Activated B cell treated with CpG ODN at 0.5 μM for 24 hours (primary cell): ENCODE measurements at places on chromosomes 3 and 15. TPM values are rescaled to one million over a fixed set of nuclear protein-coding genes. Genes with fewer than 3 reads are reported as not detected.

GRCh38 chr3:32699429-32699828, 14.4 kb downstream of the CNOT10 start:
- DNase-seq: no peak
- H3K36me3 ChIP-seq: peaks cover 14% of the 10 kb centered on the region
- H3K27ac ChIP-seq: no peak overlapping the region
- H3K27me3 ChIP-seq: no peaks in the 10 kb centered on the region
- H3K4me1 ChIP-seq: peaks cover 31% of the 10 kb centered on the region

DNA sequence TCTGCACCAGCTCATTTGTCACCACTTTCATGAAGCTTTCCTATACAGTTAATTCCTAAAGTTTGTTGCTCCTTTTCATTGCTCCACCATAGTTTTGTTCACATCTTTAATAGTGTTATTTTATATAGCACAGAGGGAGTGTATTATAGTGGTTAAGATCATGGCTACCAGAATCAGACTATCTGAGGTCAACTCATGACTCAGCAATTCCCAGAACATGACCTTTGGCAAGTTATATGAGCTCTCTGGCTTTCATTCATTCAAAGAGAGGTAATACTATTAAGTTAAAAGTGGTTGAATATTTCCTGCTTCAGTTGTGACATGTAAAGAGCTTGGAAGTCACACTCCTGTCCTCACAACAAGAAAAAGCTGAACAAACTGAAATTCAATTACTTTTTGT, 1073.5 kb downstream of the NAALADL2 start:
- H3K36me3 ChIP-seq: no peaks in the 10 kb centered on the region
- no peak for DNase-seq
- H3K27ac ChIP-seq: no peak overlapping the region
- H3K4me1 ChIP-seq: no peaks in the 10 kb centered on the region

GRCh38 chr3:17573396-17573795, 169.0 kb downstream of the TBC1D5 start:
- no peaks in the 10 kb centered on the region for H3K27me3 ChIP-seq
- H3K36me3 ChIP-seq: no peaks in the 10 kb centered on the region
- H3K4me3 ChIP-seq: no peak overlapping the region

Gene ANKRD34C
- not detected in 2 replicates for total RNA-seq

GRCh38 chr3:171822431-171823106, 12.3 kb upstream of the PLD1 start:
- H3K27me3 ChIP-seq: peaks cover 2% of the 10 kb centered on the region
- no peak for DNase-seq
- H3K36me3 ChIP-seq: no peaks in the 10 kb centered on the region
- H3K4me1 ChIP-seq: no peaks in the 10 kb centered on the region

Gene ADPRH
- total RNA-seq: 41.2 and 43.8 TPM in 2 replicates

Gene ALDH1A2
- not detected in 2 replicates for total RNA-seq

- peak overlapping the region; percentile 91 for H3K4me3 ChIP-seq
- H3K4me1 ChIP-seq: peaks cover 63% of the 10 kb centered on the region
- peaks cover 21% of the 10 kb centered on the region for H3K36me3 ChIP-seq
- no peaks in the 10 kb centered on the region for H3K27me3 ChIP-seq
- H3K27ac ChIP-seq: peak overlapping the region; percentile 83
These were observed 1.3 kb downstream of the ATP13A3 start for GRCh38 chr3:194485468-194485880.

Gene GPX1
- 90.0 and 94.6 TPM in 2 replicates for total RNA-seq

DNA sequence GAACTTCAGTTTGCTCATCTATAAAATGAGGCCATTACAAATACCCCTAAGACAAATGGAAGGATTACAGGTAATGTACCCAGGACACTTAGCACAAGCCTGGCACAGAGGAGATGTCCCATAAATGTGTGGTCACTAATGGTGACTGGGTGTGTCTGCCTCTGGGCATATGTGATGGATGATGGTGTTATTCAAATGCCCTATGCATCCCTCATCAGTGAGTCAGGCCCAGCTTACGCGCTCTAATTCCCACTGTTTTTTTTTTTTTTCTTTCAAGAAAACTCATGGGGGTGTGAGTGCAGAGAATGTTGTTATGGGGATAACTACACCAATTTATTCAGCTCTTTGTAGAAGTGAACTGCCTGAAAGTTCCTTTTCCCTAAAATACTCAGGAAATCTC, 23.6 kb upstream of the KIF23 start:
- H3K36me3 ChIP-seq: no peaks in the 10 kb centered on the region
- DNase-seq: no peak
- H3K4me1 ChIP-seq: peaks cover 7% of the 10 kb centered on the region
- peaks cover 8% of the 10 kb centered on the region for H3K27me3 ChIP-seq
- H3K27ac ChIP-seq: no peak overlapping the region

GRCh38 chr3:146496726-146497125, 27.4 kb upstream of the PLSCR2 start:
- H3K36me3 ChIP-seq: no peaks in the 10 kb centered on the region
- no peak overlapping the region for H3K4me3 ChIP-seq
- DNase-seq: no peak
- peaks cover 16% of the 10 kb centered on the region for H3K27me3 ChIP-seq
- H3K27ac ChIP-seq: no peak overlapping the region

Gene COL6A5
- total RNA-seq: not detected in 2 replicates

DNA sequence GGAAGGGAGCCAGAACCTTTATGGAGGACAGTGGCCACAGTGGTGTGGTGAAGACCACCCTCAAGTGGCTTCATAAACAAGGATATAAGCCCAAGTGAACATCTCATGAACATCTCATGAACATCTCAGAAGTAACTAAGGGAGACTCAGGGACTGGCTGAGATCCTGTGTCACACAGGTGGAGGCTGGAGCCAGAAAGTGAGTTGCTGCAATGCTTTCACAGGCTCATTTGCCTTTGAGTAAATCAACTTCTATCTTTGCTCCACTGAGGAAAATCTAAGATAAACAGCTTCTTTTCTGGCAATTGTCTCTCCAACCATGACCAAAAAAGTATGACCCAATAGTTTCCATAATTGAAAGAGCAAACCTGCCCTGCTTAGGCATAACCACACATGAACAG, 152.9 kb downstream of the CADPS start:
- H3K4me3 ChIP-seq: no peak overlapping the region
- H3K4me1 ChIP-seq: no peaks in the 10 kb centered on the region
- H3K27ac ChIP-seq: no peak overlapping the region
- no peaks in the 10 kb centered on the region for H3K36me3 ChIP-seq
- no peak for DNase-seq

Gene RNU5B-1
- total RNA-seq: 32.5 TPM in 1 of 2 replicates, not detected in the other

GRCh38 chr3:23704298-23704697, 101.5 kb upstream of the UBE2E1 start:
- no peaks in the 10 kb centered on the region for H3K36me3 ChIP-seq
- peaks cover 2% of the 10 kb centered on the region for H3K4me1 ChIP-seq
- H3K4me3 ChIP-seq: no peak overlapping the region
- no peaks in the 10 kb centered on the region for H3K27me3 ChIP-seq
- DNase-seq: no peak
- H3K27ac ChIP-seq: no peak overlapping the region

DNA sequence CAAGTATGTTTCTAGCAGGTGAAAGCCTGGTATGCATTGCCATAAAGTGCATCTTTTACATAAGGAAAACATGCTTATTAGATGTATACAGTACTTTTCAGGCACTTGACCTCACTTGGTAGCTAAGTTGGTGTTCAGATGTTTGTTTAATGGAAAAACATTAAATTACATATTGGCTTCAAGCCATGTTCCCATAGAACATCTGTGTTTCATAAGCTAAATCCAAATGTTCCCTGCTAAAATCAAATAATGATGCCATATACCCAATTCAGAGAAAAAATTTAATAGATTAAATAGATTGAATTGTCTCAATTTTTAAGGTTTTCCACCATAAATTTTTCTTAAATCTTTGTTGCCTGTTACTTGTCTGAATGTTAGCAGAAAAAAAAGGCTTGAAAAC, 19.1 kb upstream of the RPL22L1 start:
- no peak overlapping the region for H3K27ac ChIP-seq
- H3K4me3 ChIP-seq: no peak overlapping the region
- H3K36me3 ChIP-seq: no peaks in the 10 kb centered on the region

GRCh38 chr3:62723914-62724217, 151.3 kb downstream of the CADPS start:
- no peaks in the 10 kb centered on the region for H3K36me3 ChIP-seq
- no peak for DNase-seq
- no peak overlapping the region for H3K27ac ChIP-seq
- no peak overlapping the region for H3K4me3 ChIP-seq
- H3K4me1 ChIP-seq: no peaks in the 10 kb centered on the region
- peaks cover 1% of the 10 kb centered on the region for H3K27me3 ChIP-seq

Gene RPL39L
- 4.7 and 6.9 TPM in 2 replicates for total RNA-seq

Gene CNBP
- 281 and 303 TPM in 2 replicates for total RNA-seq

Gene MYZAP
- 0.88 and 1.00 TPM in 2 replicates for total RNA-seq

GRCh38 chr15:78726870-78727551, 84.3 kb downstream of the ADAMTS7 start:
- no peak overlapping the region for H3K27ac ChIP-seq
- no peaks in the 10 kb centered on the region for H3K36me3 ChIP-seq
- no peak for DNase-seq
- H3K4me1 ChIP-seq: no peaks in the 10 kb centered on the region

Gene ASB14
- total RNA-seq: not detected in 2 replicates

Gene AADAC
- total RNA-seq: not detected in 2 replicates

GRCh38 chr3:165753560-165753959, 83.7 kb downstream of the BCHE start:
- no peaks in the 10 kb centered on the region for H3K27me3 ChIP-seq
- H3K27ac ChIP-seq: no peak overlapping the region

- H3K27me3 ChIP-seq: no peaks in the 10 kb centered on the region
- no peak overlapping the region for H3K4me3 ChIP-seq
- peaks cover 5% of the 10 kb centered on the region for H3K36me3 ChIP-seq
- no peak for DNase-seq
These were observed 3.7 kb downstream of the TCAIM start for GRCh38 chr3:44342176-44342790.

DNA sequence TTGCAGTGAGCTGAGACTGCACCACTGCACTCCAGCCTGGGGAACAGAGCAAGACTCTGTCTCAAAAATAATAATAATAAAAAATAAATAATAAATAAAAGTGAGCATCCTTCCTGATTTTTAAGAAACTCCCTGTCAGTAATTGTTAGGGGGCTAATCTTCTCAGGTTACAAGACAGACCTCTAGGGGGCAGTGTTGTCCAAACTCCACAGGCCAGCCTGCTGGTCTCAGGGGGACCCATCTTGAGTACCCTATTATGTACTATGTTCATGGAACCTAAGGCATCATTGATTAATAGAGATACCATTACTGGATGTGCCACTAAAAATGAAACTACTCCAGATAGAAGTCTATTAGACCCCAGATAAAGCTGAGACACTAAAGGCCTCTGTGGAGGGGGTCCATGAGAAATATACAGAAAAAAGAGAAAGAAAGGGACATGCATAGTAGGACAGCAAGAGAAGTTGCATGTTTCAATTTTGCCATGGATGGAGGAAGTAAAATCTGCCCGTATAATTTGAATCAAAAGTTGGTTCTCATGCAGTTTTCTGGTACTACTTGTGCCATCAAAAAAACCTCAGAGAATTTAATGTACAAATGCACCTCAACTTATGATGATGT, 85.5 kb upstream of the CDV3 start:
- H3K4me1 ChIP-seq: peaks cover 57% of the 10 kb centered on the region
- H3K27me3 ChIP-seq: no peaks in the 10 kb centered on the region
- no peaks in the 10 kb centered on the region for H3K36me3 ChIP-seq
- H3K27ac ChIP-seq: no peak overlapping the region
- DNase-seq: no peak
- no peak overlapping the region for H3K4me3 ChIP-seq

Gene CD200R1
- total RNA-seq: 3.3 and 4.1 TPM in 2 replicates

Gene NR2F2
- total RNA-seq: not detected in 2 replicates

DNA sequence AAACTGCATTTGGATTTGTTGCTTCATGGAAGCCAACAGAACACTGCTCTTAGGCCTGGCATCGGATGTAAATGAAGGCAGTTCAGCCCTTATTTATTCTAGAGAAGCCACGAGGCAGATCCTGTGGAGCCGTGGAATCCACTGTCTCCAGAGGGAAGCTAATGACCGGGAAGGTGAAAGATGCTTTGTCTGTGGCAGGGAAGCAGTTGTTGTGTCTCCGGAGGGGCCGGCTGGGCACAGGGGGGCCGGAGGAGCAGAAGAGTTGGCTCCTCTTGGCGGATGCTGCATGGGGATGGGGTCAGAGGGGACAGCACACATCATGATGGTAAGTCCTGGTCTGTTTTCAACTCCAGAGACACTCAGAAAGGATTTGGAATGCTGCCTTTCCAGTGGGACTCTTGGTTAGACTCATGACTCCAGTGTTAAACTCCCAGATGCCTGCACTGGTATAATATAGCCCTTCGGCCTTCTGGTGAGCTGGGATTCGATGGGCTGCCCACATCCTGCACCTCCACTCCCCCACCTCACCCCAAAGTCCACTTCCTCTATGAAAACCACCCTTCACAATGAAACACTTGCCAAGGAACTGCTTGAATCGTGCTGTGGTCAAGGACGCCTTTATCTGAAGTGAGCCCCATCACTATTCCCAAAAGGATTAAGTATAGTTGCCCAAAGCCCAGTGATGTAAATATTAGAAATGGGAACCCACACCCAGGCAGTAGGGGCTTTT, 33.6 kb downstream of the TPM1 start:
- H3K4me1 ChIP-seq: no peaks in the 10 kb centered on the region
- no peak overlapping the region for H3K27ac ChIP-seq
- H3K4me3 ChIP-seq: no peak overlapping the region
- H3K27me3 ChIP-seq: peaks cover 20% of the 10 kb centered on the region
- H3K36me3 ChIP-seq: no peaks in the 10 kb centered on the region
- no peak for DNase-seq

- no peak overlapping the region for H3K4me3 ChIP-seq
- no peaks in the 10 kb centered on the region for H3K27me3 ChIP-seq
- no peaks in the 10 kb centered on the region for H3K36me3 ChIP-seq
- H3K27ac ChIP-seq: no peak overlapping the region
- DNase-seq: no peak
These were observed 62.0 kb upstream of the ACP3 start for GRCh38 chr3:132255041-132255745.

- H3K4me1 ChIP-seq: no peaks in the 10 kb centered on the region
- no peak overlapping the region for H3K4me3 ChIP-seq
- H3K27ac ChIP-seq: no peak overlapping the region
These were observed 279.0 kb upstream of the EPHA3 start for GRCh38 chr3:88828466-88828865.

Gene ITGA11
- not detected in 2 replicates for total RNA-seq

Gene SCN11A
- total RNA-seq: 0.16 and 0.20 TPM in 2 replicates

- H3K4me1 ChIP-seq: no peaks in the 10 kb centered on the region
- H3K4me3 ChIP-seq: no peak overlapping the region
- no peak overlapping the region for H3K27ac ChIP-seq
- no peaks in the 10 kb centered on the region for H3K36me3 ChIP-seq
- no peak for DNase-seq
These were observed 473.4 kb downstream of the NLGN1 start for GRCh38 chr3:173870976-173871375.

Gene GP5
- total RNA-seq: 0.18 and 0.22 TPM in 2 replicates

DNA sequence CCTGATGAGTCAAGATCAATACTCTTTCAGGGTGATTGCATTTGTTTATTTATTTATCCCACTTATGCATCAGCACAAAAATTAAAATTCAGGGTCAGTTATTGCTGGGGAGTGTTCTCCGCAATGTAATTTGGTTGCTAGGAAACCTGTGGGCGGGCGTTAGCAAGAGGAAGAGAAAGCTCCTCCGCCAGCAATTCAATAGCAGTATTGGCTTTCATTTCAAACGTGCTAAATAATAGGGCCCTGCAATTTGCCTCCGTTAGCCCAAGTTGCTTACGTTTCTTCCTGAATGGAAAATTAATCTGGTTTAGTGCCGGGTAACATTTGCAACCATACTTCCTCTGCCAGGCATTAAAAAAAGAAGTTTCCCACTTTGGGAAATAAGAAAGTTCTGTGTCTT, 35.5 kb upstream of the PLCL2 start:
- peak overlapping the region; percentile 78 for H3K27ac ChIP-seq
- H3K36me3 ChIP-seq: no peaks in the 10 kb centered on the region
- DNase-seq: peak; percentile 39

Gene CLPX
- 52.2 and 53.5 TPM in 2 replicates for total RNA-seq

Gene C2CD4A
- total RNA-seq: not detected in 2 replicates
